ENCODE measurements at places on chromosomes 1 and 21. TPM values are rescaled to one million over a fixed set of nuclear protein-coding genes. Genes with fewer than 3 reads are reported as not detected.
A peak's percentile ranks its signal among the peaks of the same experiment; 100 is the strongest.

The SPATA21 gene
- total RNA-seq: not detected

The TNFRSF8 gene
- 0.53 TPM for total RNA-seq

The PHF13 gene
- total RNA-seq: 35.0 TPM

The FCRLA gene
- not detected for total RNA-seq

The KCND3 gene
- 0.31 TPM for total RNA-seq

The PTPN22 gene
- 0.11 TPM for total RNA-seq

The C2CD4D gene
- total RNA-seq: 0.65 TPM

The ANKRD35 gene
- 0.58 TPM for total RNA-seq

The CXADR gene
- 36.8 TPM for total RNA-seq

The FAM177B gene
- not detected for total RNA-seq

DNA sequence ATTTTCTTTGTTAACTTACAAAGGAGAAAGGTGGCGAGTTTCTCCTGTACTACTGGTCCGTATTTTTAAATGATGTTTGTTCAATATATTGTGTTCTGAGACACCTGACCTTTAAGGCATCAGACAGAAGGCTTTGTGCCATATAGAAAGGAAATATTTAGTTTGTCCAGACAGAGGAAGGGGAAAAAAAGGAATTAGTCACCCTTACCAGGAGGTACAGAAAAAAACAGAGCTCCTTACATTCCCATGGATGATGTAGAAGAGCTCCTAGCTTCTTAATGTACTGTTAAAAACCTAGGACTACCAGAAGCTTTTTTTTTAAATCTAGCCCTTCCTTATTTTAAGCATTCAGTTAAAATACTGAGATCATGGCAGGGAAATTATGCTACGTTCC, 12.4 kb upstream of the PODN start:
- H3K4me3 ChIP-seq: no peak overlapping the region
- DNase-seq: no peak
- peaks cover 29% of the 10 kb centered on the region for H3K4me1 ChIP-seq
- H3K36me3 ChIP-seq: peaks cover 27% of the 10 kb centered on the region
- H3K27ac ChIP-seq: no peak overlapping the region
- no peaks in the 10 kb centered on the region for H3K27me3 ChIP-seq

- H3K4me1 ChIP-seq: peaks cover 7% of the 10 kb centered on the region
- no peaks in the 10 kb centered on the region for H3K36me3 ChIP-seq
- no peak overlapping the region for H3K27ac ChIP-seq
- no peak overlapping the region for H3K4me3 ChIP-seq
Measured at GRCh38 chr1:113292603-113293255, 97.6 kb upstream of the MAGI3 start.

DNA sequence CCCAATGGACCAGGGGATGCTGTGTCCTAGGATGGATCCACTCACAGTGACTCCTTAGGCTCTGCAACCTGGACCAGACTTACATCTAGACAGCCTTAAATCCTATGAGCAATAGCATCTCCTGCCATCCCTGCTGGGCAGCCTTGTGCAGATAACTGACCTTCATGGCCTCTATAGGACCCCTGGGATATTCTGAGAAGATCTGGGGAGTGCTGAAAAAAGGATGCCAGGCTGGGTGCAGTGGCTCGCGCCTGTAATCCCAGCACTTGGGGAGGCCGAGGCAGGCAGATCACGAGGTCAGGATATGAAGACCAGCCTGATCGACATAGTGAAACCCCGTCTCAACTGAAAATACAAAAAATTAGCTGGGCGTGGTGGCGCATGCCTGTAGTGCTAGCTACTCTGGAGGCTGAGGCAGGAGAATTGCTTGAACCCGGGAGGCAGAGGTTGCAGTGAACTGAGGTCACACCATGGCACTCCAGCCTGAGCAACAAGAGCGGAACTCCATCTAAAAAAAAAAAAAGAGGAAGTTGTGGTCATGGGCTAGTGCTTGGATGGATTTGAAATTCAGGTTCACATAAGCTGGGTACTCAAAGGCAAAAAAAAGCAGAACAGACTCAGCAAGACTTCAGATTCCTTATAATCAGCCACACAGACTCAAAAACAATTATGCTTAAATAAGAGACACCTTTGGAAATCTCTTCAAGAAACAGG, 10.9 kb upstream of the SH2D1B start:
- no peaks in the 10 kb centered on the region for H3K4me1 ChIP-seq
- no peak overlapping the region for H3K4me3 ChIP-seq
- H3K36me3 ChIP-seq: no peaks in the 10 kb centered on the region
- DNase-seq: no peak
- H3K27ac ChIP-seq: no peak overlapping the region

DNA sequence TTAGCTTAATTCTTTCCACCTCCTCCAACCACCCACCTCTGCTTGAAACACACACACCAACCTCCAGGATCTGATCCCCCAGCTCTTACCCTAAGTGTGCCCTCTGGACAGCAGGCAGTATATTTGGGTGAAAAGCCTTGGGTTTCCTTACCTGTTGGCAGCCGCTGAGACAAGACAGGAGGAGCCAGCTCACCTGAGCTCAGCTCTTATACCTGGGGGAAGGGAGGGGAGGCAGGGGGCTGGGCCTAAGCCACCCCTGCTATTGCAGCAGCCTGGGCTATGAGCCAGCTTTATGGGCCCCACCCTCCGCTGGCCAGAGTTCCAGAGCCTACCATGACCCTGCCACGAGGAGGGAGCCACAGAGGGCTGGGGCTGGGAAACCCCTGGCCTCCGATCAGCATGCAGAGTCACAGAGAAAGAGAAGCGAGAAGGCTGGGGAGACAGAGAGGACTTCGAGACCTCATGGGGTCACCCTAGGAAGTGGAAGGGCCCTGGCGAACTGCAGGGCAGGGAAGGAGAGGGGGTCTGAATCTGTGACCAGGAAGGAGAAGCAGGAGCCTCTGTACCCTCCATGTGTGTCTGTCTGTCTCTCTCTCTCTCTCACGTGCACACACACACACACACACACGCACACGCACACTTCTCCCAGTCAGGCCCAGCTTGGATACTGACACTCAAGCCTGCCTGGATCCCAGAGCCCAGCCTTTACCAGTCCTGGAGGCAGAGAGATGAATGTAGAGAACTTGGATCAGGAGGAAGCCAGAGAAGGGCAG, at the start of gene S100A14:
Gene S100A14, minus strand, starts transcription at position 182 of the 773 bp plus-strand sequence. CDS start 467 bp downstream, outside the sequence.
- H3K27me3 ChIP-seq: no peaks in the 10 kb centered on the region
- peaks cover 18% of the 10 kb centered on the region for H3K36me3 ChIP-seq
- DNase-seq: no peak
- H3K27ac ChIP-seq: peak within 1 kb of the TSS; percentile 58
- no peak within 1 kb of the TSS for H3K4me3 ChIP-seq
- peaks cover 43% of the 10 kb centered on the region for H3K4me1 ChIP-seq

GRCh38 chr1:5729636-5730145, 262.5 kb downstream of the NPHP4 start:
- H3K27me3 ChIP-seq: peaks cover 6% of the 10 kb centered on the region
- DNase-seq: no peak
- no peak overlapping the region for H3K4me3 ChIP-seq
- H3K4me1 ChIP-seq: peaks cover 12% of the 10 kb centered on the region
- no peak overlapping the region for H3K27ac ChIP-seq

- peak overlapping the region; percentile 64 for H3K27ac ChIP-seq
- H3K4me3 ChIP-seq: no peak overlapping the region
- no peak for DNase-seq
- no peaks in the 10 kb centered on the region for H3K27me3 ChIP-seq
Measured at GRCh38 chr1:223074445-223075300, 68.4 kb downstream of the TLR5 start.

DNA sequence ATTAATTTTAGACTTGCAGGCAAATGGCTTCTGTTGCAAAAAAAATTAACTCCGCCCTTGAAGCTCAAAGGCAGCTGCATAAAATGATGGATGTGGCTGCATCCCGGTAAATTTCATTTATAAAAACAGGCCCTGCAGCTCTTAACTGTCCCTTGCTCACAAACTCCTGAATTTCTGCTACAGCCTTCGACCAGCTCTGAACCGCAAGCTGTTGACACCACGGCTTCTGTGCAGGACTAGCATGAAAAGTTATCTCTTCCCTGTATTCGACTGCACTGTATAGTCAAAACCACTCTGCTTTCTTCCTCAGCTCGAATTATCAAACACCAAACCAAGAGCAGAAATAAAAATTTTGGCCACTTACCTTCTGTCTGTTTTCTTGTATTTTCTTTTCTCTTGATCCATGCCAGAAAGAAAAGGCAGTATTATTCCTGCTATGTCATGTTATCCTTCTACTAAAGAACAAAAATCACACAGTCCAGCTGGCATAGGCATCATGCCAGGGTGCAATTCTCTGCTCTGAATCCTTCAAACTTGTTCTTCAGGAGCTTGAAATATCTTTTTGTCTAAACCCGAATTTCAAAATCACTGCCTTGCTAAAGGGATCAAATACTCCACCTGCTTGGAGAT, 195.5 kb upstream of the NCAM2 start:
- no peak overlapping the region for H3K4me3 ChIP-seq
- no peaks in the 10 kb centered on the region for H3K36me3 ChIP-seq
- H3K4me1 ChIP-seq: peaks cover 22% of the 10 kb centered on the region
- no peak for DNase-seq
- H3K27ac ChIP-seq: no peak overlapping the region
- H3K27me3 ChIP-seq: no peaks in the 10 kb centered on the region

- peaks cover 41% of the 10 kb centered on the region for H3K4me1 ChIP-seq
- H3K27ac ChIP-seq: peak overlapping the region; percentile 33
- DNase-seq: no peak
- H3K27me3 ChIP-seq: no peaks in the 10 kb centered on the region
- H3K36me3 ChIP-seq: no peaks in the 10 kb centered on the region
Measured at GRCh38 chr1:224507771-224508523, 73.3 kb upstream of the WDR26 start.

GRCh38 chr21:31161157-31161556, 122.9 kb upstream of the KRTAP19-8 start:
- no peaks in the 10 kb centered on the region for H3K27me3 ChIP-seq
- peaks cover 16% of the 10 kb centered on the region for H3K4me1 ChIP-seq
- DNase-seq: no peak
- no peak overlapping the region for H3K27ac ChIP-seq

DNA sequence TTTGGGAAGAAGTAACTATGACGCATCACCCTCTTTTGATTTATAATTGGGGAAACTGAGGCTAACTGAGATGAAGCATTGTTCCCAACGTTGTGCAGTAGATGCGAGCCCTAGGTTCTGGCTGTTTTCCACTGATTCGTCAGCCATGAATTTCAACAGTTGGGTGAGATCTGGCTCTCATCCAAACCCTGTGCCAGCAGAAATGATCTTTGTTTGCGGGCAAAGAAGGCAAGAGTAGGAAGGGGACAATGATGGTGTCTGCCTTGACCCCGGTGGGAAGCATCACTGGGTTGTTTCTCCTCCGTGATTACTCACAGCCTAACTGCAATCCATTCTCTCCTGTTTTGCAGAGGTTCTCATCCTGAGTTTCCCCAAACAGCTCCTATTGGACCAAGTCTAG, 142.3 kb downstream of the MIS18A start:
- DNase-seq: no peak
- no peak overlapping the region for H3K27ac ChIP-seq
- H3K36me3 ChIP-seq: no peaks in the 10 kb centered on the region
- H3K27me3 ChIP-seq: no peaks in the 10 kb centered on the region

DNA sequence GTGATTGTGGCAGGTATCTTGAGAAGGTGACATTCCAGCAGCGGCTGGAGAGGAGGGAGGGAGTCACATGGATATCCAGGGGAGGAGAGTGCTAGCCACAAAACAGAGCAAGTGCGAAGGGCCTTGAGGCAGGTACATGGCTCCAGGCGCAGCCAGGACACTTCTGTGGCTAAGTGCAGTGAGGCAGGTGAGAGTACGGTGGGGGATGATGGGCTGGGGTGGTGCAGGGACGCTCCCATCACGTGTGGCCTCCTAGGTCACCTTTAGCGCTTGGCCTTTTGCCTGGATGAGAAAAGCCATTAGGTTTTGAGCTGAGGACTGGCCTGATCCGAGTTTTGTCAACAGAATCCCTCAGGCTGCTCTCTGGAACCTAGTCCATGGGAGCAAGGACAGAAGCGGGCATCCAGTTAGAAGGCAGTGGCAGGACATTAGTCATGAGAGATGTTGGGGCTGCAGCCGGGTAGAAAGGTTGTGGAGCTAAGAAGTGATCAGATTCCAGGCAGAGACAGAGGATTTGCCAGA, 31.6 kb downstream of the SMYD2 start:
- H3K27me3 ChIP-seq: no peaks in the 10 kb centered on the region
- no peak overlapping the region for H3K27ac ChIP-seq
- H3K36me3 ChIP-seq: peaks cover 5% of the 10 kb centered on the region
- H3K4me1 ChIP-seq: peaks cover 7% of the 10 kb centered on the region

DNA sequence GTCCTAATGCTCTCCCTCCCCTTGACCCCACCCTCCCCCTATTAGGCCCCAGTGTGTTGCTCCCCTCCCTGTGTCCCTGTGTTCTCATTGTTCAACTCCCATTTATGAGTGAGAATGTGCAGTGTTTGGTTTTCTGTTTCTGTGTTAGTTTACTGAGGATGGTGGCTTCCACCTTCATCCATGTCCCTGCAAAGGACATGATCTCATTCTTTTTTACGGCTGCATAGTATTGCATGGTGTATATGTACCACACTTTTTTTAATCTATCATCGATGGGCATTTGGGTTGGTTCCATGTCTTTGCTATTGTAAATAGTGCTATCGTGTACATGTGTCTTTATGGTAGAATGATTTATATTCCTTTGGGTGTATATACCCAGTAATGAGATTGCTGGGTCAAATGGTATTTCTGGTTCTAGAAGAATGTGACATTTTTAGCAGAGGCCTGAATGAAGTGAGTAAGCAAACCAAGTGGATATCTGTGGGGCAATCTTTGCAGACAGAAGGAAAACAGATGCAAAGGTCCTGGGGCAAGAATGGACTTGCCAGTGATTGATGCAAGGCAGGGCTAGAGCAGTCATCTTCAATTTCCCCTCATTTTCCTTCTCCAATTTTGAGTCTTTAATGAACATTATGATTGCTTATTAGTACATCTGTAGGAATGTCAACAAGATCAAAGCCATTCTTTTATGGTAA, 50.2 kb downstream of the UBE4B start:
- H3K4me3 ChIP-seq: no peak overlapping the region
- peak overlapping the region; percentile 66 for H3K27ac ChIP-seq
- H3K36me3 ChIP-seq: peaks cover 33% of the 10 kb centered on the region
- no peak for DNase-seq

- peaks cover 3% of the 10 kb centered on the region for H3K36me3 ChIP-seq
- no peak overlapping the region for H3K4me3 ChIP-seq
- DNase-seq: no peak
- H3K27ac ChIP-seq: no peak overlapping the region
- peaks cover 21% of the 10 kb centered on the region for H3K27me3 ChIP-seq
Measured at GRCh38 chr1:115505148-115505571, 136.6 kb upstream of the VANGL1 start.

- H3K4me1 ChIP-seq: no peaks in the 10 kb centered on the region
- peaks cover under 1% of the 10 kb centered on the region for H3K27me3 ChIP-seq
- no peak overlapping the region for H3K4me3 ChIP-seq
- no peak overlapping the region for H3K27ac ChIP-seq
- H3K36me3 ChIP-seq: no peaks in the 10 kb centered on the region
Measured at GRCh38 chr21:46621457-46622182, 13.9 kb upstream of the PRMT2 start.
